Melanocyte of skin (primary cell): ENCODE measurements at places on chromosomes 7 and 10. TPM values are rescaled to one million over a fixed set of nuclear protein-coding genes. Genes with fewer than 3 reads are reported as not detected.

Gene DYNC1I1
- total RNA-seq, result 3.4 and 4.7 TPM in 2 replicates

Gene CYP26C1
- under 0.01 TPM in 1 of 2 replicates, not detected in the other for total RNA-seq

Gene RRP12
- 31.0 and 39.3 TPM in 2 replicates for total RNA-seq

Gene GUSB
- 35.6 and 40.6 TPM in 2 replicates for total RNA-seq

Gene PLXNA4
- under 0.01 TPM in 2 replicates for total RNA-seq

Gene HMX2
- not detected in 2 replicates for total RNA-seq

Gene PRTFDC1
- total RNA-seq, result 1.00 and 1.5 TPM in 2 replicates

Gene TAS2R4
- total RNA-seq, result 1.00 and 1.1 TPM in 2 replicates

Gene DNAJC12
- 0.69 and 2.2 TPM in 2 replicates for total RNA-seq

Gene FUOM
- 15.3 and 19.7 TPM in 2 replicates for total RNA-seq

Gene UPF2
- 12.0 and 18.4 TPM in 2 replicates for total RNA-seq

Gene AKR1C2
- under 0.01 and 0.73 TPM in 2 replicates for total RNA-seq

Gene ADARB2
- 0.36 TPM in 1 of 2 replicates, not detected in the other for total RNA-seq

Gene GRID2IP
- total RNA-seq, result not detected in 2 replicates

Gene EFCAB10
- total RNA-seq, result 0.31 TPM in 1 of 2 replicates, not detected in the other

Gene WEE2
- not detected in 2 replicates for total RNA-seq
